Mucosa of gallbladder (tissue), 1 donor: ENCODE measurements at places on chromosomes 7 and 10. TPM values are rescaled to one million over a fixed set of nuclear protein-coding genes. Genes with fewer than 3 reads are reported as not detected.

The CALML3 gene
- not detected for total RNA-seq

The COL26A1 gene
- total RNA-seq: 0.29 TPM

The LRGUK gene
- total RNA-seq: 2.4 TPM

The RBP4 gene
- total RNA-seq: 59.9 TPM

The NPTX2 gene
- 2.7 TPM for total RNA-seq

The CPVL gene
- 22.6 TPM for total RNA-seq

The H2BK1 gene
- total RNA-seq: not detected

The GATAD1 gene
- 36.5 TPM for total RNA-seq

The TET1 gene
- 3.1 TPM for total RNA-seq

The COBL gene
- total RNA-seq: 87.3 TPM

The ACSM6 gene
- not detected for total RNA-seq

The MET gene
- 59.4 TPM for total RNA-seq

The INA gene
- total RNA-seq: 0.40 TPM

The DDC gene
- total RNA-seq: 1.7 TPM

The PON1 gene
- 8.9 TPM for total RNA-seq

The MUC12 gene
- 0.72 TPM for total RNA-seq

The SPDYE2B gene
- not detected for total RNA-seq

The CSGALNACT2 gene
- total RNA-seq: 18.0 TPM
